ENCODE measurements at places on chromosomes 3 and 15. TPM values are rescaled to one million over a fixed set of nuclear protein-coding genes. Genes with fewer than 3 reads are reported as not detected.

The PLSCR5 gene
- not detected for total RNA-seq

The COL6A5 gene
- not detected for total RNA-seq

The SEMA6D gene
- 7.0 TPM for total RNA-seq

The TMEM207 gene
- total RNA-seq: not detected

The MUC4 gene
- total RNA-seq: not detected

The COL8A1 gene
- 81.4 TPM for total RNA-seq

The ROBO1 gene
- 2.6 TPM for total RNA-seq

The TRIM59 gene
- total RNA-seq: 28.0 TPM

The LARP6 gene
- total RNA-seq: 32.3 TPM

The ANKUB1 gene
- not detected for total RNA-seq

The C2CD4A gene
- not detected for total RNA-seq

The SRGAP3 gene
- total RNA-seq: 0.07 TPM

The IMPG2 gene
- 0.07 TPM for total RNA-seq

The CLSTN2 gene
- 0.05 TPM for total RNA-seq

The CYP8B1 gene
- not detected for total RNA-seq

The CACNA1D gene
- not detected for total RNA-seq

The REC114 gene
- total RNA-seq: not detected

The ITIH1 gene
- total RNA-seq: not detected

The LMAN1L gene
- total RNA-seq: not detected

The LSAMP gene
- not detected for total RNA-seq

The NR2E3 gene
- total RNA-seq: not detected

The CD86 gene
- total RNA-seq: not detected

The LDHAL6B gene
- total RNA-seq: not detected

The GOLGA6L4 gene
- 4.7 TPM for total RNA-seq

The RARRES1 gene
- total RNA-seq: 5.1 TPM
